IMR-90 (cell line): ENCODE measurements at places on chromosomes 1 and 21. TPM values are rescaled to one million over a fixed set of nuclear protein-coding genes. Genes with fewer than 3 reads are reported as not detected.

Gene TOE1
- total RNA-seq, result 18.6 and 18.9 TPM in 2 replicates

DNA sequence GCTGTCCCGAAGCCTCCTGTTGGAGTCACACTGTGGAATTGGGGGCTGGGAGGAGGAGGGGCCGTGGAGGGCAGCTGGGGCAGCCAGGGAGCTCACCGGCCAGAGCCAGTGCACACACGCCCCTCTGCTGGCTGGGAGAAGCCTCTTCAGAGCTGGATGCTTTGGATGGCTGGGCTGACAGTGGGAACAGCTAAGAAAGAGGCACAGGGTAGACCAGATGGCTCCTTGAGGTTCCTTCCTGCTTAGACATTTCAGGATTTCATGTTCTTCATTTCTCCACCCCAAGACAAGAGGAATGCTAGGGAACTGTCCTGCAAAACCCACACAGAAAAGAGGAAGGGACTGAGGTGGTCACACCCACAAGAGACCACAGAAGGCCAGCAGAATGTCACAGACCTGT is 254.8 kb upstream of the VAMP3 start:
- H3K36me3 ChIP-seq, result no peaks in the 10 kb centered on the region
- no peak overlapping the region for H3K27ac ChIP-seq
- DNase-seq, result peak; percentile 41
- H3K27me3 ChIP-seq, result peaks cover 6% of the 10 kb centered on the region
- no peak overlapping the region for H3K4me3 ChIP-seq

GRCh38 chr1:232553809-232554208 is 76.1 kb downstream of the SIPA1L2 start:
- peaks cover 16% of the 10 kb centered on the region for H3K4me1 ChIP-seq
- DNase-seq, result peak; percentile 68
- H3K36me3 ChIP-seq, result no peaks in the 10 kb centered on the region
- peak overlapping the region; percentile 53; the same call in 1 of the 2 replicates for H3K27ac ChIP-seq
- no peak overlapping the region for H3K4me3 ChIP-seq

GRCh38 chr1:248688527-248689298 is 13.9 kb downstream of the OR14I1 start:
- H3K27me3 ChIP-seq, result no peaks in the 10 kb centered on the region
- no peak for DNase-seq
- no peaks in the 10 kb centered on the region for H3K36me3 ChIP-seq
- no peaks in the 10 kb centered on the region for H3K4me1 ChIP-seq
- no peak overlapping the region for H3K4me3 ChIP-seq

DNA sequence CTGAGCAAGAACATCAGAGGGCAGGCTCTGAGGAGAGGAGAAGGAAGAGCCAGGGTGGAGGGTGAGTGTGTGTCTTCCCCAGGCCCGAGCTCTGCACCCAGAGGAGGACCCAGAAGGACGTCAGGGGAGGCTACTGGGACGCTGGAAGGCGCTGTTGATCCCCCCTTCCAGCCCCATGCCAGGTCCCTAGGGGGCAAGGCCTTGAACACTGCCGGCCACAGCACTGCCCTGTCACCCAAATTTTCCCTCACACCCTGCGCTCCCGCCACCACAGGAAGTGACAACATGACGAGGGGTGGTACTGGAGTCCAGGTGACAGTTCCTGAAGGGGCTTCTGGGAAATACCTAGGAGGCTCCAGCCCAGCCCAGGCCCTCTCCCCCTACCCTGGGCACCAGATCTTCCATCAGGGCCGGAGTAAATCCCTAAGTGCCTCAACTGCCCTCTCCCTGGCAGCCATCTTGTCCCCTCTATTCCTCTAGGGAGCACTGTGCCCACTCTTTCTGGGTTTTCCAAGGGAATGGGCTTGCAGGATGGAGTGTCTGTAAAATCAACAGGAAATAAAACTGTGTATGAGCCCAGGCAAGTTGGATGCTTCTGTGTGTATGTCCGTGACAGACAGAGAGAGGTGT is 17.1 kb downstream of the BCAN start:
- no peak overlapping the region for H3K4me3 ChIP-seq
- H3K4me1 ChIP-seq, result peaks cover 38% of the 10 kb centered on the region
- peaks cover 27% of the 10 kb centered on the region for H3K27me3 ChIP-seq
- no peak overlapping the region for H3K27ac ChIP-seq
- DNase-seq, result no peak
- no peaks in the 10 kb centered on the region for H3K36me3 ChIP-seq
